ENCODE measurements at places on chromosomes 4 and X.
A peak's percentile ranks its signal among the peaks of the same experiment; 100 is the strongest.

- DNase-seq: no peak
Observed at GRCh38 chrX:115949900-115950822, 220.4 kb upstream of the AGTR2 start.

DNA sequence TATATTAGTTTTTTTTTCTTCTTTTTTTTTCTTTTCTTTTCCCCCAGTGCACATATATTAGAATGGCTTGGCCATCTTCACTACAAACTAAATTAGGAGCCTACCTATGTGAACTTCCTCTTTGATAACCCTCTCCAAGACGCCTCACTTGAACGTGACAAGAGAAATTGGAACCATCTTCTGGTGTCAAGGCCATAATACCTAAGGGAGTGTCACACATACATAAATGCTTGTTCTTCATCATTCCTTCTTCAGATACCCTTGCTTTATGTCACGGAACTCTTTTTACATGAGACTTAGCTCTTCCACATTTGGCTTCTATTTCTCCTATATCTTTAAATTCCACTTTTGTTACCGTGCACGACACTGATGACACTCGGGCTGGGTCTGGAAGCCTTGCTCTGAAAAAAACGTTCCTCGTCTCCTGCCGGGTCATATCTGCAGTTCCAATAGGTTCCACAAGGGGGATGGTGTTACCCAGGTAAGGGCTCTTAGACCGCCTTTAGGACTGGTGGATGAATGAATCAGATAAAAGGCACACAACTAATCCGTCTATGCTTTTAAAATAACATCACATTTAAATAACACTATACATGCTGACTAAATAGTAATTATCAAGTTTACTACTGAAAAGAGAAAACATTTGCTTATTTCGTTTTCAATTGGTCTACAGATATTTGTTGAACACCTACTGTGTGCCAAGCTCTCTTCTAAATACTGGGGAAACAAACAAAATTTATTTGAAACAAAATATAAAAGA lies 19.9 kb downstream of the DGAT2L6 start:
- DNase-seq: peak; percentile 68

DNA sequence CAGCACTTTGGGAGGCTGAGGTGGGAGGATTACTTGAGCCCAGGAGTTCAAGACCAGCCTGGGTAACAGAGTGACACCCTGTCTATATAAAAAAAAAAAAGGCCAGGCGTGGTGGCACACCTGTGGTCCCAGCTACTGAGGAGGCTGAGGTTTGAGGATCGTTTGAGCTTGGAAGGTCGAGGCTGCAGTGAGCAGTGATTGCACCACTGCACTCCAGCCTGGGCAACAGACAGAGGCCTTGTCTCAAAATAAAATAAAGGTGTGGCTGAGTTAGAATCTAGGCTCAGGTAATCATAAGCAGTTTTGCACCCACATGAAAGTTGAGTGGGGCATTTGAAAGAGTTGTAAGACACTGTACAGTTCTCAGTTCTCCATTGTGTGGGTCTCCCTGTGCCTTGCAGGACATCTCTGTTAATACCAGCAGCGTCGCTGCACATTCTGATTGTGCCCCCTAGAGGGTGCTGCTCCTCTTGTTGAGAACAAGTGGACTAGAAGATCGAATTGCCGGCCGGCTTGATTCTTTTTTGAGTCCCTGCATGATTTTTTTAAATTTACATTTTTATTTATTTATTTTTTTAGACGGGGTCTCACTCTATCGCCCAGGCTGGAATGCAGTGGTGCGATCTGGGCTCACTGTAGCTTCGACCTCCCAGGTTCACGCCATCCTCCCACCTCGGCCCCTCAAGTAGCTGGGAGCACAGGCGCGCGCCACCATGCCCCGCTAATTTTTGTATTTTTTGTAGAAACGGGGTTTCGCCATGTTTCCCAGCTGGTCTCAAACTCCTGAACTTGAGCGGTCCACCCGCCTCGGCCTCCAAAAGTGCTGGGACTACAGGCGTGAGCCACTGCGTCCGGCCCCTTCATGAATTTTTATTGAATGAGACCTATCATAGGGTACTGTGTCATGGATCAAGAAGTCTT lies 73.6 kb upstream of the RBMX start:
- DNase-seq: peak; percentile 73

DNA sequence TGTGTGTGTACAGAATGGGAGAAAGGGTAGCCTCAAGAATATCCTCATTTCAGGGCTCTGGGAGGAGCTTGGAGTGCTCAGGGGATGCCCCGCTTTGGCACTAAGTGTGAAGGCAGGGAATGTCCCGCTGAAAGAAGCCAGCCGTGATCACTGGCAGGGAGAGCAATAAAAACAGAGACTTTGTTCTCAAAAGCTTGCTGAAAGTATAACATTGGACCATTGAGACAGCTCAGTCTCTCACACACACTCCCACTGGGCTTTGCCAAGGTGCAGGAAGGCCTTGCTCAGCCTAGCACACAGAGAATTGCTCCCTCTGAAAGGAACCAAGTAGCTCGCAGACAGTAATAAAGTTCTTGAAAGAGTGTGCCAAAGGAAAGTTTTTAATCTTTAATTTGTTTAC lies 143.8 kb upstream of the SLITRK2 start:
- no peak for DNase-seq

All from activated naive CD4-positive, alpha-beta T cell treated with anti-CD3 and anti-CD28 coated beads, Interleukin-2, amount 10 ng/mL, durations not matched to agents 7 days and 5 days (primary cell).